KG1 (cell line): ENCODE measurements at places on chromosomes 4 and X.
A peak's percentile ranks its signal among the peaks of the same experiment; 100 is the strongest.

DNA sequence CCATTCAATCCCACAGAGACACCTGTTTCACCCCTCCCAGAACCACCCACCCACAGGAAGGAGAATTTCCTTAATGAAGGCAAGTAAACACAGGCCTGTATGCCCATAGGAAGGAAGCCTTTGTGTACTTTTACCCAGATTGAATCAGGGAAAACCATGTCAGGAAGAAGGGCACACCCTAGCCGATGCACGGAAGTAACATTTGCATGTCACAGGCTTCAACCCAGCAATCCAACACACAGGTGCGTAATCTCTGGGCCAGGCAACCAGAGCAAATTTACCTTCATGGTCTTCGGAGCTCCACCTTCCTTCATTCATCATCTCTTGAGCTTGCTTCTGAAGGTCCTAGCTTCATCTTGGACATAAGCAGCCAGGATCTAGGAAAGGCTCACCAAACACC is 206.3 kb downstream of the SHROOM3 start:
- DNase-seq, result no peak

DNA sequence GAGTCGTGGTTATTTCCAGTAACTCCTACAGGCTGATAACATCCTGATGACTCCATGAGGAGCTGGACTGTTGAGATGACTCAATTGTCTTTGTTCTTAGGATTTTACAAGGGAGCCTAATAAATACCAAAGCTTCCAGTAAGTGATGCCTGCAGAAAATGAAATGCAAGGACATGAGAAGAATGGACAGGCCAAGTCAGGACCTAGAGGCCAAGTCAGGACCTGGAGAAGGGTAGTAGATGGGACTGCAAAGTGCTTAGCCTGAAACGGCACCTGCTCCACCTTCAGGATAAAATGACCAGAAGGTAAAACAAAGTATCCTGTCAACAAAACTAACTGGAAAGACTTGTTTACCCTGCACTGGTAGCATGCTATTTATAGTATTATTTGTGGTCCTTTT is 6.4 kb upstream of the SLC10A6 start:
- DNase-seq, result no peak

DNA sequence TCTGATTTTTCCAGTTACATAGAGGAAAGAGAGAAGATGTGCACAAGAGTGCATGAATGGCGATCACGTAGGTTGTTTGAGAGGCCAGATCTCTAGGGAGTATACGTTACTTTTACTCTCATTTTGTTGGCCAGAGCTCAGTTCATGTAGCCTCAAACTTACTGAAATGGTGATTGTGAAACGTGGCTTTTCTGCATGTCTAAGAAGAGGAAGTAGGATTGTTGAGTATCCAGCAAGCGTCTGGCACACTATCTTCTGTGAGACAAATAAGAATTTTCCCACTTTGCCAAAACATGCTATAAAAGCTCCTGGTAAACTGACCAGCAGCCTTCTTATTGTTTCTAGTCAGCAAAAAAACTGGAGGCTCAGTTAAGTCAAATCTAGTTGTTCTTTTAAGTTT is 264.5 kb upstream of the EMCN start:
- peak; percentile 1 for DNase-seq

DNA sequence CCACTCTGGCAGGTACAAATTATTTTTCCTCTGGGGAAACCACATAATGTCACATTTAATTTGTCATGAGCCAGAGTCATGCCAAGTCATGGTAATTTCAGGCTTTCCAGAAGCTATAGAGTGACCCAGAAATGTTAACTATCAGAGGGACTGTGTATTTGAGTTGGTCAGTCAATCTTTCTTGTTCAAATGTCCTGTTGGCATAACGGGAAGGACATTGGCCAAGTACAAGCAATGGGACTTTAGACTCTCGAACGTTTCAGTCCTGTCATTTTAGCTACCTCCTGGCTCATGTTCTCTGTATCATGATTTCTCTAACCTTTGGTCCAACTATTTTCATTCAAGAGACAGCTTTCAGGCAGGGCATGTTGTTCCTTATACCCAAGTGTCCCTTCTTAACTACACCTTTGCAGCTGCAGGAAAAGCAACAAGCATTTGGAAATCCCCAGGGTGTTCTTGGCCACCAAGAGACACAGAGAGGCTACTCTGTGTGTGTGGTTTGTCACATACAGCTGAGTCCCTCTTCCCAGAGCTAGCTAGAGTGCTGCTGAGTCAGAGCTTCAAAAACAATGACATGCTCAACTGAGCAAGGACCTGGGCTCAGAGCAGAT is 142.6 kb downstream of the EGF start:
- DNase-seq, result no peak

- no peak for DNase-seq
These were observed 106.3 kb downstream of the TRAPPC11 start for GRCh38 chr4:183765251-183765911.

DNA sequence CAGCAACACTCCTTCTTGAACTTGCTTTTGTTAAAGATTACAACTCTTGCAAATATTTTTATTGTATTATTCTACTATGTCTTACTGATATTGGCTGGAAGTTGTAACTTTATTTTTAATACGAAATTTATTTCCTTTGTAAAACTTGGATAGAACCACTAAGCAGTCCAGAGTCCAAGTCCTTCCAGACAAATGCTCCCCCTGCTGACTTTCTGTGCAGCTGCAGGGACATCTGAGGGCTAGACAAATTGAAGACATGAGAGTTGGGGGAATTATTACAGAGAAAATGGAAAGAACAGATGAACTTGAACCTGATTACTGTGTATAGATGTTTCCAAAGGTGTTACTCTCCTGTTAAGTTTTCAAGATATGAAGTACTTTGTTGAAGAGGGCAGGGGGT is 238.8 kb downstream of the GRIA3 start:
- DNase-seq, result no peak

DNA sequence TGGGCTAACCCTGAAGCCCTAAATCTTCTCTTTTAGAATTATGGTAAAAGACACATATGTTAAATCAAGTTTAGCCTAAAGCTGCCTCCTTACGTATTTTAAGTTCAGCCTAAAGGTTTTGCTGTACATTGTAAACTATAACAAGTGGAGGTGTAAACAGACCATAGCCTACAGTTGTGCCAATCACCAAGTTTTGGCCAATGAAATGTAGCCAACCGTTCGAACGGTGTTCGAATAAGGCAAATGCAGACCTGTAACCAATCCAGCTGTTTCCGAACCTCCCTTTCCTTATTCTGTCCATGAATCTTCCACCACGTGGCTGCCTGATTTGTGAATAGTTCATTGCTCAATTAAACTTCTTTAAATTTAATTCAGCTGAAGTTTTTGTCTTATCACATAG is 52.1 kb upstream of the TBC1D9 start:
- no peak for DNase-seq

DNA sequence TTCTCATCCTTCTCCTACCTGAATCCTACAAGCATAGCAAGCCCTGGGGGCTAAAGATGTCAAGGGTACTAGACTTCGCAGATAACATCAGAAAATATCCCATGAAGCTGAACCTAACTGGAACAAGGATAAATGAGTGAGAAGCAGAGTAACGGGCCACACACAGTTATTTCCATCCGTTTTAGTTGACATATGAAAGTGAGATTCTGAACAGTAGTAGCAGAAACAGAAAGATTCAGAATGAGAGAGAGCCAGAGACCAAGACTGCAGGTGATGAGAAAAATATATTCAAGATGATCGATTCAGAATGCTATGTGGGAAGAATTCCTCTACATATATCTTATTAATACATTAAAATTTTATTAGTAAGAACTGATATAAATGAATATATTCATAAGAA is 165.1 kb downstream of the TSPAN5 start:
- DNase-seq, result no peak

- no peak for DNase-seq
These were observed 18.7 kb downstream of the MGST2 start for GRCh38 chr4:139684351-139684750.

DNA sequence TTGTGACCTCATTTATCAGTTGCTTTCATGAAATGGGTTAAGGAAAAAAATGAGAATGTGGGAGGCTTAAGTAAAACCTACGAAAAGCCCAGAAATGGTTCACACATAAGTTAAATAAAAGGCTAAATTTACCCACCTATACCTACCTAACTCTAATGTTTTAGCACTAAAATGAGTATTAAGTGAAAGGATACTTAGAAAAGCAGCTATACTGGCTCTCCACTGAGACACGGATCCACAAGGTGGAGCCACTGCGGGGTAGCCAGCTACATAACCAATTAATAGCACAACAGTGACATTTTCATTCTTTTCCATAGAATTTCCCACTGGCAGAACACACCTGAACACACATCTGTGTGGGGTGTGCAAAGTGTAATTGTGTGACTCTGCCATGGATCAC is 101.9 kb downstream of the MAML3 start:
- no peak for DNase-seq

- no peak for DNase-seq
These were observed 6.4 kb upstream of the UBA1 start for GRCh38 chrX:47187106-47187677.

- DNase-seq, result no peak
These were observed 17.6 kb upstream of the C4orf50 start for GRCh38 chr4:6035786-6036185.

- no peak for DNase-seq
These were observed 470.5 kb downstream of the BCOR start for GRCh38 chrX:39627257-39627656.

DNA sequence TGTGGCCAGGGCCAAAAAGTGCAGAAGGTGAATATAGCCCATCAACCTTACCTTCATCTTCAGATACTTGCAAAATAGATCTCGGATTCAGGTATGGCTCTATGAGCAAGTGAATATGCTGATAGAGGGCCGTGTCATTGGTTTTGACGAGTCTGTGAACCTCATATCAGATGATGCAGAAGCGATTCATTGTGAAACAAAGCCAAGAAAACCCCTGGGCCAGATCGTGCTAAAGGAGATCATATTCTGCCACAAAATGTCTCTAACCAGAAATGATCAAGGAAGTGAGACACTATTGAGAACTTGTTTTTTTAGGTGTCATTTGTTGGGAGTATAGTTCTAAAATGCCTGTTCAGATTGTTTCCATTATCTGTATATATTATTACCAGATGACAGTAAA is 48.3 kb downstream of the PDK3 start:
- DNase-seq, result no peak

GRCh38 chrX:70498129-70498528 is 53.5 kb downstream of the DLG3 start:
- no peak for DNase-seq

DNA sequence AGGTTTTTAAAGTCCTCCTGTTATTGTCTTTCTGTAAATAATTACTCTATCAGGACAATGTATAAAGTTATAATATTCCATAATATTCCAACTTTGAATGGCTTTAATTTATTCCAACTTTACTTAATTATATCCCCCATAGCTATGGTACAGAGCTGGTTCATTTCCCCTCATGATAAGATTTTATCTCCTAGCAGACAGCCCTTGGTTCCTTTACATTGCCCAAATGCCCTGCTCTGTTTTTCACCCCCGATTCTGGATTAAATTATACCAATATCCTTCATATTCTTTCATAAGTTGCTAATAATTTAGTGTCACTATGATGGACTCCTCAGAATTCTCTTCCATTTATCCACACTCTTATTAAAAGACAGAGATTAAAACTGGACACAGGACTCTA is 340.5 kb downstream of the MAPK10 start:
- no peak for DNase-seq

- no peak for DNase-seq
These were observed 63.0 kb upstream of the HHIP start for GRCh38 chr4:144582975-144583374.

DNA sequence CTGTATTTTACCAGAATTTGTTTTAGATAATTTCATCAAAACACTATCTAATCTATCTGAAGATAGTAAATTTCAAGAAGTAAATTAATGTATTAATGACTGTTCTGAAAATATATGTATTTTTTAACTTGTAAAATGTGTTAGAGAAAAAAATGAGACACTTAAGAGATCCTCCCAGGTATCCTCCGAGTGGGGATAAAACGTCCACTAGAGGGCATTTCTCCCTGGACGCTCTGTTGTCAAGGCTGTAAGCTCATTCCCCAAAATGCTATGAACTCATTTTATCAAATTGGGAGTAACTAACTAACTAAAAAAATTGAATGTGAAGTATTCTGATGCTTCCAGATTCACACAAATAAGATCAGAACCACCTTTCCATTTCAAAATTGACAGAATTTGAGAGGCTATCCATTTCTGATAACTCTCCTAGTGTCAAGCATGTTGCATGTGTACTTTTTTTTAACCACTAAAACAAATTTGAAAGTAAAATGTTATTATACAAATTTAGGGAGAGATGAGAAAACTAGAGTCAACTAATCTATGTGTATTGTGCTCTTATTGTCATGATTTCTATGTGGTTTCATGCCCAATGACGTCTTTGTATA is 337.3 kb upstream of the HS3ST1 start:
- DNase-seq, result peak; percentile 11

- DNase-seq, result no peak
These were observed 133.2 kb downstream of the TMEM164 start for GRCh38 chrX:110136136-110136535.

- DNase-seq, result no peak
These were observed 150.6 kb upstream of the ANKRD50 start for GRCh38 chr4:124863040-124863545.

- DNase-seq, result no peak
These were observed 26.9 kb downstream of the FAM241A start for GRCh38 chr4:112172180-112172579.

DNA sequence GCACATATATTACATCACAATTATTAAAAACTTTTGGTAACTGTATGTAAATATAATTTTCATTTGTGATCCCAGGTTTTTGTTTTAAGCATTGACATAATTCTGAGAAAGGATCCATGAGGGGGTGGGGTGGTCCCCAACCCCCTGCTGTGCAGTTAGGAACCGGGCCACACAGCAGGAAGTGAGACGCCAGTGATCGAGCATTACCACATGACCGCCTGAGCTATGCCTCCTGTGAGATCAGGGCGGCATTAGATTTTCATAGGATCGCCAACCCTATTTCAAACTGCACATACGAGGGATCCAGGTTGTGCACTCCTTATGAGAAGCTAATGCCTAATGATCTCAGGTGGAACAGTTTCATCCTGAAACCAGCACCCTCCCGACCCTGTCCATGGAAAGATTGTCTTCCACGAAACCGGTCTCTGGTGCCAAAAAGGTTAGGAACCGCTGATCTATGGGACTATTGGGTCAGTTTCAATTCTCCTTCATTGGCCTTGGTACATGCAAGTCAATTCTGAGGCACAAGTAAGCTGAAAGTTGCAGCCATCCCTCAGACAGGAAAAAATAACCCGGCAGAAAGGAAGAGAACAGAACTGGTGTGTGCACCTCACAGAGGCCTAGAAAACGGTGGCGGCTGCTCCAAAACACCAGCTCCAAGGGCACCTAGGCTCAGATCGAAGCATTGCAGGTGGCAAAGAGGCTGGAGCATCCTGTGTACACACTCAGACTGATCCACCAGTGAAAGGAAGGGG is 7.0 kb upstream of the TMSB4X start:
- DNase-seq, result no peak
